Calu3 (cell line): ENCODE measurements at places on chromosomes 6 and 20. TPM values are rescaled to one million over a fixed set of nuclear protein-coding genes. Genes with fewer than 3 reads are reported as not detected.

DNA sequence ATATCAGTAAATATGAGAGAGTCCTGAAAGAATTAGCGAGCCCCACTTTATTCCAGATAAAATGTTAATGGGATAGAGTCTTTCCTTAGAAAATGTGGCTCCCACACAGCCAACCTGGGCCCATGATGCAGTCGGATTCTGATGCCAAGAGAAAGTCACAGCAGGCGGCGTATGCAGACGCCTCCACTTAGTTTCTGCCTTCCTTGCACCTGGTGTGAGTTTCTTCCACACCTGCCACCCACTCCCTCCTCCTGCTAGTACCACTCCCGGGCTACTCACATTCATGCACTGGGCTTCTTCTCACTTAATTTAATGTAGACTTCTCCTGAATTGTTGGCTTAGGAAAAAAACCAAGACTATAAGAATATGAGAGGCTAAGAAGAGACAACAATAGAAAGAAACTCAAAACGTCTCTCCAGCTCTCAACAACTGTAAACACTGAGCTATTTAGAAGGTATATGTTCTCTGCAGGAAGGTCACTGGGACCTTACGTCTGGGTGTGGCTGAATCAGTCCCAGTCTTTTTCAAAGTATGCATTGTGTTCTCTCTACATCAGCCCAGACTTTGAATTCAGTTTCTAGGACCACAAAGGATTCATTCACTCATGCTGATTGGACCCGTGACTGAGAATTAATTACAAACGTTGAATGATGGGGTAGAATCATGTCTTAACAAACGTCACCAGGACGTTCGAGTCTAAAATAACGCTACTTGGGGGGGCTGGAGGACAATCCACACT is 70.4 kb downstream of the GCNT2 start:
- no peak for DNase-seq

DNA sequence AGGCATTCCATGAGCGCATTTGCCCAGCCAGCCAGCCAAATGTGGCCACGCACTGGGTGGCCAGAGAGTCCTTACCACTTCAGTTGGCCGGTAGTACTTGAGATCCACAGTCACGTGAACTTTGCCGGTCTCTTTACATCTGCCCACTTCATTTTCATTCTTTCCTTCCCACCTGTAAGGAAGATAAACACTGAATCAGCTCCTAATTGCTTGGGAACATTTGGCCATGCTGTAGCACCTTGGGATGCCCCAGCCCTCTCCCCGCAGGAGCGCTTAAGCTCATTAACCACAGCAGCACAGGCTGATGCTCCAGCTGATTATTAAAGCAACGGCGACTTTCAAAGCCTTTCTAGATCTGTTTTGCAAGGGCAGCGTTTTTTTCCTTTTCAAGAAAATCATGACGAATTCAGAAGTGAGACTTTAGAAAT is 116.6 kb downstream of the FOXC1 start:
- no peak for DNase-seq

The SPAG4 gene
- 7.7 and 15.9 TPM in 2 replicates for total RNA-seq

The SYNE1 gene
- 28.1 and 41.1 TPM in 2 replicates for total RNA-seq
